ENCODE measurements at places on chromosomes 3 and 15.

- no peak for DNase-seq
Measured at GRCh38 chr3:58573640-58574039, 3.6 kb downstream of the FAM107A start.

- no peak for DNase-seq
Measured at GRCh38 chr3:13559764-13560525, 11.0 kb downstream of the FBLN2 start.

DNA sequence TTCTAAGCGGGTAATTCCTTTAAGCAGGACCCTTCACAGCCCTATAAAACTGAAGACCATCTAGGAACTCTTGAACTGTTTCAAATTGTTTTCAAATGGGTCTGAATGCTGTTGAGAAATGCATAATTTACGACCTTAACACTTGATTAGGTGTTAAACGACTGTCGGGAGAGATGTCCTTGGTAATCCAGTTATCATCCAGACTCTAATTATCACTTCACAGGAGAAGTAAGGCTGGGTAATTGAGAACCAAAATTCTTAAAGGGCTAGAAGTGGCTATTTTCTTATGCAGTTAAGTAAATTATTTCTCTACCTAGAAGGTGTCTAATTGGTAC, 276.7 kb upstream of the TBC1D5 start:
- DNase-seq = no peak

DNA sequence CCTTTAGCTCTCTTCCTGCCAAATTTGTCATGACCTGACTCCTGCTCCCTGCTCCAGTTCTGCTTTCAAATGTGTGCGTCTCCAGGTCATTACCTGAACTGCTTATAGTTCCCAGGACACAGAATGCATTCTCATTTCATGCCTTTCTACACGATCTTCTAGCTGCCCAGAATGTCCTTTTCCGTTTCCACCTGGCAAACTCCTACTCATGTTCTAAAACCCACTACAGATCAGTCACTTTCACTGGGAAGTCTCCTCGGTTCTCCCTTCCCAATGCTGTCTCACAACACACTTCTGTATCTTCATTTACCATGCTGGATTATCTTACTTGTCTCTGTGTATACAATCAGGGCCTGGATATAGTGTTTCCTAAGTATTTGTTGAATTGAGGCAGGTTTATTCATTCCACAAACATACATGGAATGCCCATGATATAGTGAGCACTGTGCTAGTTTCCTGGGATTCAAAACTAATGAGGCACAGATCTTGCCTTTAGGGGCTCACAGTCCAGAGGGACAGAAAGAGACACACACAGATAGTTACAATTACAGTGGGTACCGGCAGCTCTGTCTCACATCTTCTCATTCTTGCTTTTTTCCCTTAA, 1.6 kb upstream of the NOX5 start:
- DNase-seq = no peak

DNA sequence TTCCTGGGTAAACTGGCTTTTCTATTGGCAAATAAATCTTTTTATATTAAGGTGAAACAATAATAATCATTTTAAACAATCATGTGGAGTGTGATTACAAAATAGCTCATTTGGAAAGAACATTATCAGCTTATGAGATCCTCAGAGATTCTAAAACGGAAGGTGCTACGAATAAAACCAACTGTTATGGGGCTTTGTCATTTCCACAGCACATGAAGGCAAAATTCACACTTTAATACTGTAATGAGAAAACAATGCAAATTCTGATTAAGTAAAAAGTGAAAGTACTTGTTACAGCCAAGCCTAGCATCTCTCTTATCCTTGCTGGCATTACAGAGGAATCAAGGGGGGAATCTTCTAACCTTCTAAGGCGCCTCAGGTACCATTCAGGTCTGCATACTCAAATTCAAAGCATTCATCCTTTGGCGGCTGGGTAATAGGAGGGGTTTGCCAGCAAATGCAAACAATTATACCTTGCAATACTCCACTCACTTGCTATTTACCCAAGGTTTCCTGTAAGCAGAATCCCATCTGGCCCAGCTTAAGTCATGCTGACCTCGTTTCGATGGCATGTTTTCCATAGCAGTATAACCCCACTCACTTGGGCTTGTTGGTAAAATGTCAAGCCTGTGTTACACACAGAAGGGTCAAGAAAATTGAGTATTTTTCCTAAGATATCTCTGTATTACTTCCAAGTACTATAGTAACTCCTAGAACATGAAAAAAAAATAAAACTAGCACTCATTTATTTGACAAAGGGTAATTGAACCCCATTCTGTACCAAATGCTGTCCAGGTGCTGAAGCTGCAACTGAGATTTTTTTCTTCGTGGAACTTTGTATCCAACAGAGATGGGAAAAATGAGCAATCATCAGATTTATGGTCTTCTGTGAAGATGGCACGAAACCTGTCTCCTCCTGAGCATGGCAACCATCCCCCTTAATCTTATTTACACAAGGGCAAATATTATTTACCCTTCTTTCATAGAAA, 183.7 kb upstream of the LMCD1 start:
- peak; percentile 19 for DNase-seq

DNA sequence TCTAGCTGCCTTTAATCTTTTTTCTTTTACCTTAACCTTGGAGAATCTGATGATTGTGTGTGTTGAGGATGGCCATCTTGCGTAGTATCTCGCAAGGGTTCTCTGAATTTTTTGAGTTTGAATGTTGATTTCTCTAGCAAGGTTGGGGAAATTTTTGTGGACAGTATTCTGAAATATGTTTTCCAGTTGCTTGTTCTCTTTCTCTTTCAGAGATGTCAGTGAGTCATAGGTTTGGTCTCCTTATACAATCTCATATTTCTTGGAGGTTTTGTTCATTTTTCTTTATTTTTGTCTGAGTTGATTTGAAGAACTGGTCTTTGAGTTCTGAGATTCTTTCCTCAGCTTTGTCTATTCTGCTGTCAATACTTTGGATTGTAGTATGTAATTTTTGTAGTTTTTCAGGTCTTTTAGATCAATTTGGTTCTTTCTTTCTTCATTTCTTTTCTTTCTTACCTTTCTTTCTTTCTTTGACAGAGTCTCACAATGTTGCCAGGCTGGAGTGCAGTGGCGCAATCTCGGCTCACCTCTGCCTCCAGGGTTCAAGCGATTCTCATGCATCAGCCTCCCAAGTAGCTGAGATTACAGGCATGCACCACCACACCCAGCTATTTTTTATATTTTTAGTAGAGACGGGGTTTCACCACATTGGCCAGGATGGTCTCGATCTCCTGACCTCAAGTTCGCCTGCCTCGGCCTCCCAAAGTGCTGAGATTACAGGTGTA, 366.4 kb upstream of the RASGRP1 start:
- DNase-seq = peak; percentile 41

- peak; percentile 24 for DNase-seq
Measured at GRCh38 chr3:129161860-129162271, 1.0 kb upstream of the ISY1 start.

DNA sequence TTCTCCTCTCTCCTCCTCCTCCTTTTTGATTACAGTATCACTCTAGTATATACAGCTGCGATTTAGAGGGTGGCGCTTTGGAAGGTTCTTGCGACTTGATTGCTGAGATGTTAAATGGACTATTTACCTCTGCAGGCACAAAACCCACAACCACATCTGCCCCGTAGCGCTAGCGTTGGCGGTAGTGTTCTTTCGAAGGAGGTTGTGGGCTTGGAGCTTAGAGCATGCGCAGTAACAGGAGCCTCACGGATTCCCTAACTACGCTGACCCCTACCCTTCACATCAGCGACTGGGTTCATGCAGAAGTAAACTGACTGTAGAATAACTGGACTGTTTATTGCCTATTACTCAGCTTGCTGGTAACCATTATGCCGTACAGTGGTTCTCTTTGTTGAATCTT, 58.0 kb downstream of the CGGBP1 start:
- peak; percentile 17 for DNase-seq

GRCh38 chr3:76505202-76505845, 534.6 kb upstream of the ROBO2 start:
- no peak for DNase-seq

DNA sequence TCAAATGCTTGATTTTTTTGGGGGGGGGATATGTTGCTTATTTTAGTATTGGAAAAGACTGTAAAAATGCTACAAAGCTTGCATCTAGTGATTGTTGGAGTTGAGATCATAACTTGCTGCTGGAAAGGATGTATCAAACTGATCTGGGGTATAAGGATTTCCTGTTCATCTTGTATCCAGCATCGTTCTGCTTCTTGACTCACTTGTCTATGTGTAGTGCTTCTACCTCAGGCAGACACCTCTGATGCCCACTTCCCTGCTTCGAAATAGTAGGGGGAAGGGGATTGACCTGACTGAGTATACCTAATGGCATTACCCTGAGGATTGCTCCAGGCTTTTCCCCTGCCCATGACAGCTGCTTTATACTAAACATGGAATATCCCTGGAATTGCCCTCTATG, 42.7 kb downstream of the STT3B start:
- no peak for DNase-seq

GRCh38 chr3:165855581-165855980, 18.4 kb upstream of the BCHE start:
- DNase-seq = peak; percentile 18

DNA sequence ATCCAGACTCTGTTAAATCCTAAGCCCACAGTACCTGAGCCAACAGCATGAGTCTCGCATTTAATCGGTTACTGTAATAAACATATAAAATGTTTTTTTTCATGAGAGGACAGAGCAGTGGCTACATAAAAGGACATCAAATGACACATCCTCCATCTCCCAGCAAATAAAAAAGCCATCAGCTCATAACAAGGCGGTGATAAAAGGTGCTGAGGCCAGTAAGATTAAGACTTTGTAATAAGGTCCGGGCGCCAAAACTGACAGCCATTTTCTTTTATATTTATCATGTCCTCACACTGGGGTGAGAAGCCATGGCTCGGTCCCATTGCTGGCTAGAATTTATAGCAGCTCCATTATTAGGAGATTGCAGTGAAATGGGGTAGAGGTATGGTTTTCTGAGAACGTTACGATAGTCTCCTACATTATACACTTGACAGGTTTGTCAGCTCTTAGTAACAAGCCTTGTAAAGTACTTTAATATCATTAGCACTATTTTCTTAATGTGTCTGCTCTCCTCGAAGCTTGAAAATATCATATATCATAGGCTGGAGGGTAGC, 977.8 kb upstream of the NR2F2 start:
- DNase-seq = no peak

DNA sequence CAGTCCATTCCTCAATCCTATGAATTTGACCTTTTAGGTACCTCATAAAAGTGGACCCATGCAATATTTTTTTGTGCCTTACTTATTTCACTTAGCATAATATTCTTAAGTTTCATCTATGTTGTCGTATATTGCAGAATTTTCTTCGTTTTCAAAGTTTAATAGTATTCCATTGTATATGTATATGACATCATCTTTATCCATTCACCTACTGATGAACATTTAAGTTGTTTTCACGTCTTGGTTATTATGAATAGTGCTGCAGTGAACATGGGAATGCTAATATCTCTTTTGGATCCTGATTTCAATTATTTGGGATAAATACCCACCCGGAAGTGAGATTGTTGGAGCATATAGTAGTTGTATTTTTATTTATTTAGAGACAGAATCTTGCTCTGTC, 65.1 kb downstream of the AP4E1 start:
- no peak for DNase-seq

DNA sequence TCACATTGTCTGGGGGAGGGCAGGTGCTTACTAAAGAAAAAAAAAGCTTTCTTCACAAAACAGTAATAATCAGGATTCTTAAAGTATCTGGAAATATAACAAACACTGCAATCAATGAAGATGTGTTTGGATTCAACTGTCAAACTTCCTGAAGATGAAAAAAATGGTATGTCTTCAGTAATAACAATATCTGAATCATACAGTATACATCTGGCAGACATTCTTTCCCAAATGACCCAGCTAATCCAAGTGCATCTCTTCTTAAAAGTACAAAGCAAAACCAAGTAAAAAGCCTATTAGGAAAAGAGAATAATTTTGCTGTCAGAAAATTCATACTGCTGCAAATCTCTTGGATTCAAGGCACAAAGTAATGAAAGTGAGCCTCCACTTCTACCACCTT, 145.0 kb upstream of the MCTP2 start:
- no peak for DNase-seq

DNA sequence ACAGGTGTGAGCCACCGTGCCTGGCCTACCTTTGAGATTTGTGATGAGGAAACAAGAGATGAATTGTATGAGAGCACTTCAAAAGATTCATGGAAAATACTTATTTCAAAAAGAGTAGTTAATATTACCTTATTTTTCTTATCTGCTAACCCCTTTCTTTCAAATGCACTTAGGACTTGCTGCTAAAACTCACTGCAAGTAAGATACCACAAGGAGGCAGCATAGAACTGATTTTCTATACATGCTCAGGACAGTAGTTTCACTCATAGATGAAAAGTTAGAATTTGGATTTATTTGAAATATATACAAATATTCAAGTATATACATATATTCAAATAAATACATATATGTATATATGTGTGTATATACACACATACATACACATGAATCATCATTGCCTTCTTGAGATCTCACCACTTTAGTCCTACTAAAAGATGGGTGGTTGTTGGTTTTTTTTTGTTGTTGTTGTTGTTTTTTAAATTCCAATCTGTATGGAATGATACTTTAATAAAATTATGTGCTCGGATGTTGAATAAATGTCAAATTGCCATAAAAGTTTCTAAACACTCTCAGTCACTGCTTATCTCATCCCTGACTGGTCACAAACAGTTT, 2.4 kb downstream of the CCNDBP1 start:
- peak; percentile 58 for DNase-seq

GRCh38 chr15:86611417-86612040, 531.9 kb downstream of the AGBL1 start:
- DNase-seq = no peak

DNA sequence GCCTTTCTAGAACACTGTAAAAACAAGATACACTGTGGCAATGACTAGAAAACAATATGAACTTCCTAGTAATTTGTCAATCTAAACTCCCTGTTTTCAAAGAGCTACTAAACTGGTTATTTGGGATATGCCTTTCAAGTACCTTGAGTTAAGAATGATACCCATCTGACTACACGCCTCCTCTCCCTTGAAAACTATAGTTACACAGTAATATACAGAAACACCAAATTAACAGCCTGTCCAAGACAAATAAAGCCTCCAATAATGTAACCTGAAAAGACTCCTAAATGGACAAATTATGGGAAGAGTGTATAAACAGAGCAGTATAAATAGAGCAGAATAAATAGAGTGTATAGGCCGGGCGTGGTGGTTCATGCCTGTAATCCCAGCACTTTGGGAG, 70.1 kb downstream of the SMARCC1 start:
- no peak for DNase-seq

DNA sequence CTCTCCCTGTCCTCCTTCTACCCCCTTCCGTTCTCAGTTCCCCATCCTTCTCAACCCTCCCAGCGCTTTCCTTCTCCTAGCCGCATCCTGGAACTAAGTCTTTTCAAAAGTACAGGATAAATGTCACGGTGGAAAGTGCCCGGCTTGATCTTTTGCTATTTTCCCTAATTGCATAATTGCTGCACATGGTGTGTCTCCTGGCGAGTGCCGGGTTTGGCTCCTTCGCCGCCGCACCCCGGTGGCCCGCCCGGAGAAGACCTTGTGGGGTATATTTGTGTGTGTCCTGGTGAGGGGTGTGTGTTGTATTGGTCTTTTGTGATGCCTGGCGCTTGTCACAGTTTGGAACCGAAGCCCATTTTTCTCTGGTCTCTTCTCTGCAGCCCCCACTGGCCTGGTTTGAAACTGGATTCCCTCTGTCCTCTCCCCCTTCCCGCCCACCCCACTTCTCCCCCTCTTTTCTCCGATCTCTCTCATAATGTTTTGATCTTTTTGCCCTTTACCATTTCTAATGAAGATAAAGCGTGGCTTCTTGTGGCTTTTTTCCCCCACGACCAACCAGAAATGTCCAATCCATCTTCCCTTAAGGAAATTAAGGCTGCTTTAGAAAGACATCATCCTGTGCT, 692 bp downstream of the UBE2E2 start:
- peak; percentile 14 for DNase-seq
